ENCODE measurements at places on chromosomes 3 and 15. TPM values are rescaled to one million over a fixed set of nuclear protein-coding genes. Genes with fewer than 3 reads are reported as not detected.

DNA sequence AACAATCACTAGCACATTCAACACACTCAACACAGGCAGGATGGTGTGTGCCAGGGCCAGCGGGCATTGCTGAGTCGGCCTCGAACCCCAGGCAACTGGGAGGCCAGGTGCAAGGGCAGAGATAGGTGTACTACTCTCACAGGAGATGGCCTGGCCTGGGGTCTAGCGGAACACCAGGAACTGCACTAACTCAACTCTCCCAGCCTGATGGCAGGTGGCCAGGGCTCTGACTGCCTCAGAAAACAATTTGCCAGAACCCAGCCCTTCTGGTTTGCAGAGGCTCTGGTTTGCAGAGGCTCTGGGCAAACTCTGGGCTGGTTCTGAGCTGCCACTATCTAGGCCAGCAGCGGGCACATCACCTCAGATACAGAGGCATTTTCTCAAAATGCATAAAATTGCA, 229.2 kb upstream of the CHRNA7 start:
- H3K27ac ChIP-seq: no peak overlapping the region
- no peaks in the 10 kb centered on the region for H3K36me3 ChIP-seq
- H3K27me3 ChIP-seq: peaks cover 2% of the 10 kb centered on the region
- DNase-seq: no peak
- H3K4me1 ChIP-seq: no peaks in the 10 kb centered on the region
- no peak overlapping the region for H3K4me3 ChIP-seq

The ALDH1A2 gene
- total RNA-seq: not detected

- H3K4me1 ChIP-seq: no peaks in the 10 kb centered on the region
- no peak overlapping the region for H3K4me3 ChIP-seq
These were observed 14.3 kb downstream of the ALDH1A3 start for GRCh38 chr15:100893964-100894295.

DNA sequence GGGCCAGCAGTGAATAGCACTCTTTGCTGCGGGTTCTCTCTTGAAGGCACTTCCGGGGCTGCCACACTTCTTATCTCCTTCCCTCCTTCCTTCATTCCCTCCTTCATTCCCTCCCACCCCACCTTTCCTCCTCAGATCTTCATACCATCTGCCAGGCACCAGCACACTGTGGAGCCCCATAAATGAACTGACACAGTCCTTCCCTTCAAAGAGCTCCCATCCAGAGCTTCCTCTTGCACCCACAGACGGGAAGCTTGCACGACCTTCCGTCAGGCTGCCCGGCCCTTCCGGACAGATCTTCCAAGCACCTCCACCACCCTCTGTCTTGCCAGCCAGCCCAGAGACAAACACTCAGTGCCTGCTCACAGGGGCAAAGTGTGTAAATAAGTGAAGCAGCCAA, 65.4 kb upstream of the HERC1 start:
- no peak for DNase-seq
- H3K36me3 ChIP-seq: peaks cover 2% of the 10 kb centered on the region
- no peak overlapping the region for H3K4me3 ChIP-seq
- peak overlapping the region; percentile 7 for H3K27ac ChIP-seq
- peaks cover 2% of the 10 kb centered on the region for H3K27me3 ChIP-seq
- peaks cover 61% of the 10 kb centered on the region for H3K4me1 ChIP-seq

GRCh38 chr15:80099241-80099640, 39.8 kb downstream of the ZFAND6 start:
- no peak overlapping the region for H3K27ac ChIP-seq
- DNase-seq: no peak
- H3K4me1 ChIP-seq: peaks cover 15% of the 10 kb centered on the region
- H3K27me3 ChIP-seq: no peaks in the 10 kb centered on the region
- H3K36me3 ChIP-seq: peaks cover 7% of the 10 kb centered on the region

GRCh38 chr15:65660927-65661326, 39.2 kb downstream of the SLC24A1 start:
- H3K4me3 ChIP-seq: no peak overlapping the region
- DNase-seq: no peak
- no peaks in the 10 kb centered on the region for H3K4me1 ChIP-seq
- no peak overlapping the region for H3K27ac ChIP-seq

The SPATA12 gene
- not detected for total RNA-seq

- H3K36me3 ChIP-seq: no peaks in the 10 kb centered on the region
- H3K4me1 ChIP-seq: no peaks in the 10 kb centered on the region
- no peaks in the 10 kb centered on the region for H3K27me3 ChIP-seq
- H3K27ac ChIP-seq: no peak overlapping the region
- no peak for DNase-seq
- H3K4me3 ChIP-seq: no peak overlapping the region
These were observed 30.8 kb upstream of the LMCD1 start for GRCh38 chr3:8470801-8471200.

GRCh38 chr3:172557515-172558220, 34.4 kb upstream of the TNFSF10 start:
- peak overlapping the region; percentile 68 for H3K27ac ChIP-seq
- H3K4me1 ChIP-seq: peaks cover 62% of the 10 kb centered on the region
- no peaks in the 10 kb centered on the region for H3K36me3 ChIP-seq
- DNase-seq: no peak
- no peaks in the 10 kb centered on the region for H3K27me3 ChIP-seq

The POLQ gene
- total RNA-seq: 29.0 TPM

GRCh38 chr3:10546181-10546624, 40.8 kb upstream of the ATP2B2 start:
- no peaks in the 10 kb centered on the region for H3K36me3 ChIP-seq
- no peak overlapping the region for H3K27ac ChIP-seq
- H3K27me3 ChIP-seq: peaks cover 5% of the 10 kb centered on the region
- peaks cover 16% of the 10 kb centered on the region for H3K4me1 ChIP-seq

DNA sequence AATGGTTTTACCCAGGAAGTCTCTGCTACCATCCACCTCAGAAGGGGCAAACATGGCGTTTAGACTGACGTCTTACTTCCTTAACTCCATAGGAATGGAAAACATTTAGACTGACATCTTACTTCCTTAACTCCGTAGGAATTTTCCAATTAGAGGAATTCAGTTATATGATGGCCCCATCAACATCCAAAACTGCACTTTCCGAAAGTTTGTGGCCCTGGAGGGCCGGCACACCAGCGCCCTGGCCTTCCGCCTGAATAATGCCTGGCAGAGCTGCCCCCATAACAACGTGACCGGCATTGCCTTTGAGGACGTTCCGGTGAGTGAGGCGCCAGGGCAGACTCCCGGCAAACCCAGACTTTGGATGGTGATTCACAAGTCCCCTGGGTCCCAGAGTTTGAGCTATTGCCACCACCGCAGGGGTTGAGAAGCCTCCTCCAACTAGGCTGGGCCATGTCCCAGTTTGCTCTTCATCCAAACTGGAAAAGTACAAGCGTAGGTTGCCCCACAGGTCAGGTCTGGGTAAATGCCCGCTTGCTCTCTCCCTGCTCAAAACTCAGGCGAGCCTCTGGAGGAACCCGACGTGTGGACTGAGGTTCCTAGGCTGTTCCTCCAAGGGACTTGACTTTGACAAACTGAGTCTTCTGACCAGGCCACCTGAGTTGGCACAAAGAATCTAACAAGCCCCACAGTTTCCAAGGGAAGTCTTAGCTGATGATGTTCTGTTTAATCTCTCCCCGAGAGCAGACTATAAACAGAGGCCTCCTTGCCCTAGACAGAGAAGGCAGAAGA, 57.7 kb downstream of the MESD start:
- DNase-seq: no peak
- H3K4me1 ChIP-seq: peaks cover 8% of the 10 kb centered on the region
- no peak overlapping the region for H3K4me3 ChIP-seq
- H3K27ac ChIP-seq: no peak overlapping the region
- H3K36me3 ChIP-seq: peaks cover 3% of the 10 kb centered on the region

GRCh38 chr3:105747060-105747541, 121.7 kb downstream of the CBLB start:
- H3K36me3 ChIP-seq: peaks cover 58% of the 10 kb centered on the region
- H3K4me3 ChIP-seq: peak overlapping the region; percentile 64
- H3K4me1 ChIP-seq: peaks cover 79% of the 10 kb centered on the region
- DNase-seq: no peak
- peak overlapping the region; percentile 81 for H3K27ac ChIP-seq

- no peak for DNase-seq
- no peak overlapping the region for H3K4me3 ChIP-seq
- no peaks in the 10 kb centered on the region for H3K27me3 ChIP-seq
- peaks cover 16% of the 10 kb centered on the region for H3K4me1 ChIP-seq
- no peaks in the 10 kb centered on the region for H3K36me3 ChIP-seq
These were observed 648.8 kb upstream of the KCNMB2 start for GRCh38 chr3:177887475-177887874.

The BLM gene
- total RNA-seq: 64.3 TPM

DNA sequence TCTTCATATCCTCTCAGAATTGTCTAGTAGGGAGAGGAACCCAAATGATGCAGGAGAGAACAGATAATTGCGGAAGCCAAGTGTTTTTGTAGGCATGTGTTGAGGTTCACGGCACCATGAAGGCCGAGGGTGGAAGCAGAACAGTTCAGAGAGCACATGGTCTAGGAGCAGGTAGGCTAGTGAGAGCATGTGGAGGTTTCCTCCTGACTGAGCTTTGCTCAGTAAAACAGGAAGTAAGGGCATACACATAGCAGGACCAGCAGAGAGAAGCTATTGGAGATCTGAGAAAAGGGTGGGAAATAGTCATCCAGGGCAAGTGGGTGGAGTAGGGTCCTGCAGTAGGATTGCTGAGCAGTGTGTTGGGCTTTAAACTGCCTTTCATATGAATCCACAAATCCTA, 491.1 kb downstream of the FHIT start:
- H3K4me3 ChIP-seq: no peak overlapping the region
- no peak for DNase-seq
- peaks cover 2% of the 10 kb centered on the region for H3K27me3 ChIP-seq
- H3K27ac ChIP-seq: no peak overlapping the region
- no peaks in the 10 kb centered on the region for H3K36me3 ChIP-seq

DNA sequence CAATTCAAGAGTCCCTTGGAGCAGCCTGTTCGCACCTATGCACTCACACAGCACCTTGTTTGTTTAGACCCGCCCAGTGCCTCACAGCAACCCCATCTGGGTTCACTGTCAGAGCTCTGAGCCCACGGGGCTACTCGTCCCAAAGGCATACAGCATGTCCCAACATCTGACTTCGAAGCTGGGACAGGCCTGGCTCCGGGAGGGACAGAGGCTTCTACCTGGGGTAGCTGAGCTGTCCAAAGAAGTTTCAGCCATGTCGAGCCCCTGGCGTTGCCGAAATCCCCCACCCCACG, 28.6 kb upstream of the CYP11A1 start:
- H3K27ac ChIP-seq: peak overlapping the region; percentile 99
- peaks cover 98% of the 10 kb centered on the region for H3K4me1 ChIP-seq
- H3K27me3 ChIP-seq: no peaks in the 10 kb centered on the region
- H3K4me3 ChIP-seq: no peak overlapping the region

The CLRN1 gene
- total RNA-seq: not detected

- peak overlapping the region; percentile 80 for H3K27ac ChIP-seq
- peaks cover 52% of the 10 kb centered on the region for H3K4me1 ChIP-seq
- no peak for DNase-seq
- peaks cover 52% of the 10 kb centered on the region for H3K27me3 ChIP-seq
These were observed 90.6 kb upstream of the UMPS start for GRCh38 chr3:124639406-124640237.

The MOBP gene
- total RNA-seq: not detected

DNA sequence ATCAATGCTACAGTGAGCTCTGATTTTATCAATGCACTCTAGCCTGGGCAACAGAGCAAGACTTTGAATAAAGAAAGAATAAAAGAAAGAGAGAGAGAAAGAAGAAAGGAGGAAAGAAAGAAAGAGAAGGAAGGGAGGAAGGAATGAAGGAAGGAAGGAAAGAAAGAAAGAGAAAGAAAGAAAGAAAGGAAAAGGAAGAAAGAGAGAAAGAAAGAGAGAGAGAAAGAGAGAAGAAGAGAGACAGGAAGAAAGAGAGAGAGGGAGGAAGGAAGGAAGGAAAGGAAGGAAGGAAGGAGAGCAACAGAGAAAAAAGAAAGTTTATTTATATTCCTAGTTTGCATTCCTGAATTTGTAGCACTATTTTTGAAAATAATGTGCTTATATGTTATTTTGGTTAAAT, 52.3 kb upstream of the ITGA11 start:
- no peak overlapping the region for H3K27ac ChIP-seq
- H3K4me3 ChIP-seq: no peak overlapping the region
- no peaks in the 10 kb centered on the region for H3K36me3 ChIP-seq
- DNase-seq: no peak

The GUCA1C gene
- not detected for total RNA-seq

DNA sequence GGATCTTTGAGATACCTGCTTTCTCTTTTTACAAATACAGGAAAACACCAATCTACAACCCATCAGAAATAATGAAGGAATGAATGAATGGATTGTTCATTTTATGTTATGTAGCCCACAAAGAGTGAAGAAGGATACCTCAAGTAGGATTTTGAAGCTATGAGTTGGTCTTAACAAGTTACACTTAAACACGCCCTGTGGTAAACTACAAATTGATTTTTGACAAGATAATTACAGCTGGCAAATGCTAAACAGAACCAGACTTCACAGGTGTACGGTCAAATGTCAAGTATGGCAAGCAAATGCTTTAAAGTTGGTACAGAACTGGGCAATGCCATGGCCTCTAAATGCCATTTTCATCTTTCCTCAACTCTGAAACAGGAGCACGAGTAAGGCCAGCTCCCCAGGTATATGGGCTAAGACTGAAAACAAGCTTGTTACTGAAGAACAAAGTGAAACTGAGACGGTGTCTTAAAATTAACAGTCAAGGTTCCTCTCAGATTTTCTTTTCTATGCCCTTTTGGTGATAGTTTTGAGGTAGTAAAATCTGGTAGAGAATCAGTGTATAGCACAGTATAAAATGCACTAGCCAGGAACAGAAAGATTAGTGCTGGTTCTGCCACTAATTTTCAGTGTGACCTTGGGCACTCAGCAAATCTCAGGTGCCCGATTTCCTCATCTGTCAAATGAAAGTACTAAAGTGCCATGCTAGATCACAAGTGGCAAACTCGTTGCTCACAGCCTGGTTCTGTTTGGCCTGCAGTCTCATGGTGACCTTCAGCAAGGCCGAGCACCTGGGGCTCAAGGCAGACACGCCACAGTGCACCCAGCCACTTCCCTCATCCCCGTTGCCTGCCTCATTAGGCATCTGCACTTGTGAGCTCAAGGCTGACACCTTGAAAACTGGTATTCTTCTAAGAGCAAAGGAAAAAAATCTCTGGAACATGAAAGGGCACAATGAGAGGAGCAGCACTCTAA, 9.5 kb downstream of the RUVBL1 start:
- no peaks in the 10 kb centered on the region for H3K27me3 ChIP-seq
- H3K4me3 ChIP-seq: peak overlapping the region; percentile 8
- H3K36me3 ChIP-seq: peaks cover 48% of the 10 kb centered on the region
- no peak for DNase-seq

- H3K36me3 ChIP-seq: no peaks in the 10 kb centered on the region
- no peak overlapping the region for H3K27ac ChIP-seq
- H3K4me3 ChIP-seq: no peak overlapping the region
- no peak for DNase-seq
- H3K27me3 ChIP-seq: peaks cover 4% of the 10 kb centered on the region
These were observed 20.5 kb downstream of the BOC start for GRCh38 chr3:113231827-113232253.

GRCh38 chr3:162626172-162626571, 1129.6 kb downstream of the OTOL1 start:
- H3K4me1 ChIP-seq: no peaks in the 10 kb centered on the region
- H3K36me3 ChIP-seq: no peaks in the 10 kb centered on the region

All from activated T-helper 1 cell treated with anti-CD3 and anti-CD28 coated beads, Interleukin-12 subunit alpha, Interleukin-12 subunit beta, Interleukin-2, Interleukin-4 antibody, amounts not matched to agents 30 ng/mL and 10 ng/mL and 1 ng/mL, durations not matched to agents 14 hours and 24 hours and 36 hours (primary cell).